ENCODE measurements at places on chromosomes 3 and 15.

GRCh38 chr3:161672478-161672877, 175.9 kb downstream of the OTOL1 start:
- DNase-seq: no peak

DNA sequence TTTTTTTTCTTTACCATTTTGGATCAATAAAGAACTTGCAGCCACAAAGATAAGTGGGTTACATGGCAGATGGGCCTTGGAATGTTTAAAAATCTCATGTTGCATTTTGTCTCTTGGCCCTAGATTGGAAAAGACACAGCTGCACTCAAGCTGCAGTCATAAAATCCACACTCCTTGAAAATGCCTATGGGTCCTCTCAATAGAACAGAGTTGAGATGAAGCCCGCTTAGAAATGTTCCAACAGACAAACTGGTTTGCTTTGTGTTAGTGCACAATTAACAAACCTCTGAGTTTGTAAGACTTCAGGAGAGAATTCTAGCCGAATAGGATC, 401.2 kb upstream of the CDIN1 start:
- DNase-seq: no peak

DNA sequence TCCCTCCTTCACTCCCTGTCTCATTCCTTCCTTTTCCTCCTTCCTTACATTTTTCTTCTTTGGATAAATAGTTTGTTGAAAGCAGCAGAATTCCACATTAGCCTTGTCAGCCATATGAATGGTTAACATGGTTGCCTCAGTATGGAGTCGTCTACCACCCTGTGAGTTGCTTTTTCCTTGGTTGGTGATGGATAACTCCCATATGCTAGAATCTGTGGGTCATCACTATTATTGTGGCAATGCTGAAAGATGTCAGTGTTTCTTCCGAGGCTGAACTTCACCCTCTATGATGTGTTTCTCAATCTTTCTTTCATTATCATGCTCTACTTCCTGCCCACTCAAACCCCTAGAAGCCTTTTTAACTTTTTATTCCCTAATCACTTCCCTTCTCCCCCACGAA, 481.8 kb upstream of the KCNMB2 start:
- DNase-seq: no peak

DNA sequence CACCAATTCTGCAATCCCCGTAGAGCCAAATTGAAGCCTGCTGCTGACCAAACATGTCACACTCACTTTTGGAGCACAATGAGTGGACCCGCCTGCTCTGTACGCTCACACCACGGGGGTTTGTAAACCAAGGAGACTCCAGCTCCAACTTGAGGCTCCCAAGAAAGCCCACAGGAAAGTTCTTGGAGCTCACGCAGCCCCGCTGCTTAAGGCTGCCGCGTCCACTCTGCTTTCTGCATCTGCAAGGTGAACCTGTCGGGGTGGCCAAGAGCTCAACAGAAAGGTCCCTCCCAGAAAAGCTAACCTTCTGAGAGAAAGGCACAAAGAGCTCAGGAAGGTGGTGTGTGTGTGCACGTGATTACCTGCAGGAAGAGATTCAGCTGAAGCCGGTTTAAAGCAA, 94.9 kb downstream of the PCSK6 start:
- DNase-seq: no peak

DNA sequence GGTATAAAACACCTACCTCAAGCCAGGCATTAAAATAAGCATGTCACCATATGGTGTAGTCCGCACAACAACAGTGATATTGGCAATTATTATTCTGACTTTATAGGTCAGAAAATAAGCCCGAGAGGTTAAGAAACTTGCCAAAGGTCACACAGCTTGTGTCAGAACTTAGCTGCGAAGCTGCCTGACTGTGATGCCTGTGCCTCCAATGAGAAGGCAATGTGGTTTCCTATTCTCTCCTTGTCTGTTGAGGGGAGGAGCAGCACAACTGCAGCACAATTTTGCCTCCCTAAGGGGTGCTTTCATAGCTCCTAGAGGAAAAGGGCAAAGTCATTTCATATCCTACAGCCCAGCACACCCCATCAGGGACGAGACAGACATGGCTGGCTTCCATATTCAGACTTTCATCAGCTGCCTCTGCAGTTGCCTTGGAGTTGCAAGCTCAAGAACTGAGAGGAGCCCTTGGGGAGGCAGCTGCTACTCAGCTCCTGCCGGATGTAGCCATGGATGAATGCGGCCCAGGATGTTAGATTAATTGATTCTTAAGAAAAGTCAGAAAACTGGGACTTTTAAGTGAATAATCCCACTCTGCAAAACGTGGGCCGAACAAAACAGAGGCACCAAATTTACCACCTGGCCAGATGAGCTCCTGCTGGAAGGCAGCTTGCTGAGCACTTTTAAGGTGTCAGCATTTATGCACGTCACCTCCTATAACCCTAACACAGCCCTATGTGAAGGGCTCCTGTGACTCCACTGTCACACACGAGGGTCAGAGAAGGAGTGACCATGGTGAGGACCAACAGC, 38.5 kb downstream of the MYO5C start:
- DNase-seq: no peak

DNA sequence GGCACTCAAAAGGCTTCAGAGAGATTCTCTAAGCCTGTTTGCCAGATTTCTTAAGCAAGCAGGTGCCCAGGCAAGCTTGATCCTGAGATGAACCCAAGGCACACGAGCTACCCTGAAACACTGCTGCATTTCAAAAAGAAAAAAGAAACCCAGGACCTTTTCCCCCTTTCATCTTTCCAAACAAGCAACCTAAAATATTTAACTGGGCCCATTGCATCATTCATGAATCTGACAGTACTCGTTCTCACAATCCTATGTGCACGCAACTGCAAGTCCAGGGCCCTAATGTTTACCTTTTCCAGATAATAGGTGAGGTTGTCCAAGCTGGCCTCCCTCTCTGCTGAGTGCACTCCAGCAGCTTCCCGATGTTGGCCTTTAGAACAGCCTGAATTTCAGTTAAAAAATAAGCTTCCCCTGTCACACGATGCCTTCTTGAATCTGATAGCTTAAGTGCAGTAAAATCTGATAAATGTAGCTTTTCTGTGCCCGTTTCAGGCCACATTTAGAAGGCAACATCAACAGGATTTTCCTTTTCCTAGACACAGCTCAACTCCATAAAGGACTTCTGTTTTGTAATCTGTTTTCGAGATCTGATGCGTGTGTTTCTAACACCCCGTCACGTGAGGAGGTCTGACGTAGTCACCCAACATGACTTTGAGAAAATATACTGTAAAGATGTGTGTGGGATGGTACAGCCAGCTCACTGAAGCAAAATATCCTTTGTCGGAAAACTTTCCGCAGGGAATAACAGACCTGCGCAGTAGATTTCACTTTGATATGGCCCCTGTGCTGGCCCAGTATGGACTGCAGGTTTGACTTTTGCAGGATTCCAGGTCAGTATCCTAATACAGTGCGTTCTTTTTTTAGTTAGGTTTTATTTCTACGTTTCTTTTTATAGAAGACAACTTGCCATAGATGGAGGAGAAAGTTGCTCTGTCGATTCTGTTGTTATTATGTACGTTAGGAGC, 55.1 kb upstream of the RASA2 start:
- DNase-seq: no peak

GRCh38 chr15:74839526-74840395, 3.2 kb downstream of the ULK3 start:
- no peak for DNase-seq

DNA sequence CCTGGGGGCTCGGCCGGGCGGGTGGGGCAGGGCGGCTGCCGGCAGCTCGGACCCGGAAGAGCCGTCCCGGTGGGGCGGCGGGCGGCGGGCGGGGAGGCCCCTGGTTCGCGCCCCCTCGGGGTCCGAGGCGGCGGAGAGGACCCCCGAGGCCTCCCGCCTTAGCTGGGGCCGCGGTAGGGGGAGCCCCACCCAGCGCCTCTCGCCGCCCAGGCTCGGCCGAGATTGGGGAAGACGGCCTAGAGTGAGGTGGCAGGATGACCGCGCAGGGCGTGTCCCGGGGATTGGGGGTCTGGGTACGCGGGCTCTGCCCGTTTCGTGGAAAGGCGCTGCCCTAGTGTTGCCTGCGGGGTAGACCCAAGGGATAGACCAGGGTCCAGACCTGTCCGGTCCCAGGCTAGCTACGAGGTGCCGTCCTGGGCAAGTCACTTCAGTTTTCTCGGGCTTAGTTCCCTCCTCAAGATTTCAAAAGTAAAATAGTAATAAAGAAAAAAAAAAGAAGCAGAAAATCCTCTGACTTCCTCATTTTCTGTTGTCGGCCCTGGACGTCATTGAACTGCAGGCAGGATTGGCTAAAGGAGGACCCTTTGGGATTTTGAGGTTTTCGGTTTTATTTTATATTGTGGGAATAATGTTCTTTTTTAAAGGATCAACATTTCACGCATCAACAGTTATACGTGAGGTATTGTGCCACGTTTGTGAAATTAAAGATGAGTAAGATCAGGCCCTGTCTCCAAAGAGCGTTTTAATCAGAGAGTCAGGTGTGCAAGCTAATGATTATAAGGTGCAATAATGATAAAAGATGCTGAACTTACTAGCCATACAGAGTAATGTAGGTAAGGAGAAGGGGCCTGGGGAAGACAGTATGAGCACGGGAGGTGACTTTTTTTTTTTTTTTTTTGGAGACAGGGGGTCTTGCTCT, 679 bp downstream of the IQGAP1 start:
- DNase-seq: peak; percentile 65

DNA sequence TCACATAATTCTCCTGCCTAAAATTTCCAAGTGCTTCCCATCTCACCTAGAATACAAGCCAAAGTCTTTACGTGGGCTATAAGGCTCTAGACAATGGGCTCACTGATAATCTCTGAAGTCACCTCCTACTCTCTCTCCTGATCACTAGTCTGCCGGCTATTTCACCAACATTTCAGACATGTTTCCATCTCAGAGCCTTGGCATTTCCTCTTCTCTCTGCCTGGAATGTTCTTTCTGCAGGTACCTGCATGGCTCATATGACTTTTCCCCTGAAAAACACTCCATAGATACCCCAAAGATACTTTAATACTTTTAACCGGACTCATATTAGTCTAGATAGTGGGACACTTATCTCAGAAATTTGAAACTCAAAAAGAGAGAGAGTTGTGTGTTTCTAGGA, 32.7 kb downstream of the CD200 start:
- DNase-seq: no peak

GRCh38 chr3:111676211-111677006, 81.3 kb upstream of the ZBED2 start:
- no peak for DNase-seq

DNA sequence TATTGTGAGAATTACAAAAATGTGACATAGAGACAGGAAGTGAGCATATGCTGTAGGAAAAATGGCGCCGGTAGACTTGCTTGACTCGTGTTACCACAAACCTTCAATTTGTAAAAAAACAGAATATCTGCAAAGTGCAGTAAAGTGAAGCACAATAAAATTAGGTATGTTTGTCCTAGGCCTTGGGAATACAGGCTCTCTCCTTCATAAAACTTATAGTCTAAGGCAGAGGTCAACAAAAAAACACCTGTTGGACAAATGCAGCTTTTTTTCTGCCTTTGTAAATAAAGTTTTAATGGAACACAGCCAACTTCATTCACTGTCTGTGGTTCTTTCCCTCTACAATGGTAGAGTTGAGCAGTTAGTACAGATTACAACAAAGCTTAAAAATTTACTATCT, 216.8 kb upstream of the SATB1 start:
- DNase-seq: no peak

GRCh38 chr3:43024181-43024885, 45.2 kb downstream of the GASK1A start:
- peak; percentile 45 for DNase-seq

- DNase-seq: no peak
Observed at GRCh38 chr3:68924897-68925296, 7.5 kb downstream of the TAFA4 start.

DNA sequence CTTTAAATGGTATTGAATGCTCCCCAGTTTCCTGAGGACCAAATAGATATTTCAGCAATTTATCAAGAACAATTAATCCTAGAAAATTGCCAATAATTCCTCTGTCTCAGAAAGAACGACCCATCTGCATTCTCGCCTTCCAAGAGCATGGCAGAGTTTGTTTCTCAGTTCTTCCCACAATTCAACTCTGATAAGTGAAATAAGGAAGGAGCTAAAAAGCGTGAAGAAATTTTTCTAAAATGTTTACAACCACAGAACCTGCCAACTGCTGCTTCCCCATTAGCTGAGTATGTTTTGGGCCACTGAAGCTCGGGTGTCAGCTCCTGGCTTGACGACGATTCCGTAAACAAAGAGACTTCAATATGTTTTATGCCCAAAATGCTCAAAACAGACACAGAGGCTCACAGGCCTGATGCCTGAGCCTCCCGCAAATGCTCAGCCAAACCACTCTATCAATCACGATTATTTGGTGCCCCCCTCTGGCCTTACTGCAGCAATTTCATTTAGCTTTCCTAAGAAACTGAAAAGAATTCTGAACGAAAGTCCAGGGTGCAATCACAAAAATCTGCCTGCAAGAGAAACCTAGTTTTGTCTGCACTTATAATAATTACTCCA, 259.2 kb upstream of the CCDC54 start:
- no peak for DNase-seq

DNA sequence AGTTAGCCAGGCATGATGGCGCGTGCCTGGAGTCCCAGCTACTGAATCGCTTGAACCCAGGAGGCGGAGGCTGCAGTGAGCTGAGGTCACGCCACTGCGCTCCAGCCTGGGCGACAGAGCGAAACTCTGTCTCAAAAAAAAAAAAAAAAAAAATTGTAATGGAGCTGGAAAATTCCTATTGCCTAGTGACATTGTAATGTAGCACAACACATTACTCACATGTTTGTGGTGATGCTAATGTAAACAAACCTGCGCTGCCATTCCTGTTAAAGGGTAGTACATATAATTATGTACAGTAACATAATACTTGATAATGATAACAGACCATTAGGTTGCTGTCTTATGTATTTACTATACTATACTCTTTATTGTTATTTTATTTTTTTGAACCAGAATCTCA, 39.1 kb downstream of the KNL1 start:
- DNase-seq: no peak

GRCh38 chr3:16508243-16508578, 5.3 kb downstream of the RFTN1 start:
- no peak for DNase-seq

GRCh38 chr3:79217096-79217495, 550.7 kb downstream of the ROBO1 start:
- DNase-seq: no peak

Data from activated T-cell treated with anti-CD3 and anti-CD28 coated beads, Interleukin-2, amount 50 U/mL, for 1 hour (primary cell).